Activated T-helper 1 cell treated with Interleukin-2 at 50 U/mL for 16 hours (primary cell): ENCODE measurements at places on chromosomes 13 and 19.

DNA sequence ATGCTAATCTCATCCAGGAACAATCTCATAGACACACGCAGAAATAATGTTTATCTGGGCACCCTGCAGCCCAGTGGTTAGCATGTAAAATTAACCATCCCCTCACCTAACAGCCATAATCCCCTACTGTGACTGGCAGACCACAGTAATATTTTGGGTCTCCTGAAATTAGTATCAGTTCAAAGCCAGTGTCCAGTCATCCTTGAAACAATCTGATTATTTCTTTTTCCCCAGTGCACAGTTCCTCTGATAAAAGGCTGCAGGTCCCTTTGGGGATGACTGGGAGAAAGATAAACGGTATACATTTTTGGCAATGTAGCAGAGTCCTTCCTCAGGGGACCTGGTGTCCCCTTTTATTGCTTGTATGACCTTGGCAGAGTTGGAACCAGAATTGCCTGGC lies 50.4 kb upstream of the CYSLTR2 start:
- DNase-seq: no peak

DNA sequence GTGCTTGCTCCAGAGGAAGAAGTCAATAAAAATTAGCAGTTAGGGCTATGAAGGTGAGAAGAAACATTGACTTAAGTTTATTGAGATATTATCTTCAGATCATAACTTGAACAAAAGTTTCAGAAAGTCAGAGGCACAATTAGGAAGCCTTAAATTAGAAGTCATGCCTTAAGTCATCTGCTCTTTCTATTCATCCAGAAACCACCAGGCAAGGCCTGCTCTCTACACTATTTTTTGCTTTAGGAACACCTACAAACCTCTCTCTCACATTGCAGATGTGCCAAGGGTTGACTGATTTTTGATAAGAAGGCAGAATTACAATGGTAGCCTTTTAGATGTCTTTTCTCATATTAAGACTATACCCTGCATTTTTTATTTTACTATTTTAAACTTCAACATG lies 268.7 kb downstream of the SPRY2 start:
- no peak for DNase-seq

DNA sequence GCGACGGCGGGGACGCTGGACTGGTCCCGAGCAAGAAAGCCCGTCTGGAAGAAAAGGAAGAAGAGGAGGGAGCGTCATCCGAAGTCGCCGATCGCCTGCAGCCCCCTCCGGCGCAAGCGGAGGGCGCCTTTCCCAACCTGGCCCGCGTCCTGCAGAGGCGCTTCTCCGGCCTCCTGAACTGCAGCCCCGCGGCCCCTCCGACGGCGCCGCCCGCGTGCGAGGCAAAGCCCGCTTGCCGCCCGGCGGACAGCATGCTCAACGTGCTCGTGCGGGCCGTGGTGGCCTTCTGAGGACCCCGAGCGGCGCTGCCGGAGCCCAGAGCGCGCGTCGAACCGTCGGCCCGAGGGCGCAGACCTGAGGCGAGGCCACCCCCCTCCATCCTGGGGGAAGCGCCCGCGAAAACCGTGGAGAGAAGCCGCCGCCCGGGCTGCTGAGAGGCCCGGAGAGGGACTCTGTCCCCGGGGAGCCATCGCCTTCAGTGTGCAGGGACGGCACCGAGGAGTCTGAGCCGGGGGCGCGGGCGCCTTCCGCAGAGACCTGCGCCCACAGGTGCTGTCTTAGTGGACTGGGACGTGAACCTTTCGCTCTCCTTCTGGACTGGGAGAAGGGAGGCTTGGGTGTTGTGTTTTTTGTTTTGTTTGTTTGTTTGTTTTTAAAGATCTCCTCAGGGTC lies 3.5 kb downstream of the IER2 start:
- no peak for DNase-seq

- DNase-seq: no peak
Measured at GRCh38 chr13:105466376-105466775, 1069.1 kb downstream of the EFNB2 start.
